ENCODE measurements at places on chromosomes 7 and 10.

- DNase-seq = no peak
These were observed 167.8 kb downstream of the KIF20B start for GRCh38 chr10:89869180-89869579.

- DNase-seq = no peak
These were observed 40.2 kb upstream of the TNS3 start for GRCh38 chr7:47621979-47622561.

GRCh38 chr10:61869774-61870525 lies 31.5 kb upstream of the ARID5B start:
- no peak for DNase-seq

DNA sequence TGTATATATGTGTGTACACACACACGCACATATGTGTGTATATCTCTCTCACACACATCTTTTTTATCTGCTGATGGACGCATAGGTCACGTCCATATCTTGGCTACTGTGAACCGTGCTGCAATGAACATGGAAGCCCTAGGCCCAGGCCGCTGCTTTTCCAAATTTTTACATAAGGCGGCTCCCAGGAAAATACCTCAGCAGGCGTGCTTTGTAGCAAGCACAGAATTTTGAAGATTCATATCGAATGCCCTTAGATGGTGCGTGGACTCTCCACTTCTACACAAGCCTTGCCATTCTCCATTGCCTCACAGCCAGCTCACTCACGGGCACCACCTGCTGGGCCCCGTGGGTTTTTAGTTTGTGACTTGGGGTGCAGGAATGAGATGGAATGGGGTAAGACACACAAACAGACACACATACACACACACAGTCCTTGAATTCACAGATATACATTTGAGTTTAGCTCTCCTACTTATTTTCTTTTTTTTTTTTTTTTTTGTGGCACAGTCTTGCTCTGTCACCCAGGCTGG lies 57.9 kb upstream of the RNF32 start:
- no peak for DNase-seq
